Kidney epithelial cell (primary cell): ENCODE measurements at places on chromosomes 16 and 17. TPM values are rescaled to one million over a fixed set of nuclear protein-coding genes. Genes with fewer than 3 reads are reported as not detected.

AURKB gene
- total RNA-seq: 11.6 and 21.6 TPM in 2 replicates

CRHR1 gene
- total RNA-seq: not detected in 2 replicates

SHISA6 gene
- total RNA-seq: 0.55 and 0.71 TPM in 2 replicates

STXBP4 gene
- total RNA-seq: 24.0 and 40.1 TPM in 2 replicates

FA2H gene
- 12.4 and 12.5 TPM in 2 replicates for total RNA-seq

PRSS36 gene
- 0.55 and 1.5 TPM in 2 replicates for total RNA-seq

GRCh38 chr16:79535130-79535529, 65.4 kb downstream of the MAF start:
- no peak for DNase-seq

DNA sequence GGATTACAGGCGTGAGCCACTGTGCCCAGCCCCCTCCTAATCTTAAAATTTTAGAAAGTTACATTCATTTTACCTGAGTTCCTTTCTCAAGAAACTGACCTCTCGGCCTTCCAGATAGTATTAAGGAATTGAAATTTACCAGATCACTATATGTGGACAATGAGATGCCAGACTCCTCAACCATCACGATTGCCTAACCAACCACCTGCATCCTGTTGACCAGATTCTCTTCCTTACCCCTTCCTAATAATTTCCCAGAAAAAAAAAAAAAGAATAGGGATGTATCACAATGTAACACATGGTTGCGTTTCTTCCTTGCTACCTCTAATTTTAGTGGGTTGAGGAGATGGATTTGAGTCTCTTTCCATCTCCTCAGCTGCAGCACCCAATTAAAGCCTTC, 72.1 kb downstream of the BMERB1 start:
- no peak for DNase-seq

DNA sequence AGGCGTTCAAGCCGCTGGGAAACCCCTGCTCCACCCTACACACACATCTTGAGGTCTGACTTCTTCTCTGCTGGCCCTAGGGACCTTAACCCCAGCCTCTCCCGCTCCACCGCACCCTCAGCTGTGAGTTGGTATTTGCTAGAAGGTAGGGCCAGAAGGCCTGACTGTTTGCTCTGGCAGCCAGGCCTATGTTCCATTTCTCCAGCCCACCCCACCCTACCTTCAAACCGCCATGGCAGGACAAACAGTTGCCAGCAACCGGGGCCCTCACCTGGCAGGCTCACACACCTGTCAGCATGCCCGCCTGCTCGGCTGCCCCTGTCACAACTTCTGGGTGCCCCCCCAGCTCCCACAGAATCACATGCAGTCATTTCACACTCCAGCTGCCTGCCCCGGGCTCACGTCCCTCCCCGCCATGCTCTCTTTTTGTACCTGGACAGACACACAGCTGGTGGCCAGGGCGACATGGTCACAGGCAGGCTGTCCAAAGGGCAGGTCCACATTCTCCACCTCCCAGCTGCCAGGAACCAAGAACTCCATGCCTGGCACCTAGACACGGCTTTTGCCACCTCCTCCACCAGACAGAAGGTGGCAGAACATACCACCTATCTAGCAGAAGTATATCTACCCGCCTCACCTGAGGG, 2.6 kb upstream of the ATP2A3 start:
- DNase-seq: no peak

- DNase-seq: no peak
These were observed 30.1 kb upstream of the MED9 start for GRCh38 chr17:17446666-17447155.

DNA sequence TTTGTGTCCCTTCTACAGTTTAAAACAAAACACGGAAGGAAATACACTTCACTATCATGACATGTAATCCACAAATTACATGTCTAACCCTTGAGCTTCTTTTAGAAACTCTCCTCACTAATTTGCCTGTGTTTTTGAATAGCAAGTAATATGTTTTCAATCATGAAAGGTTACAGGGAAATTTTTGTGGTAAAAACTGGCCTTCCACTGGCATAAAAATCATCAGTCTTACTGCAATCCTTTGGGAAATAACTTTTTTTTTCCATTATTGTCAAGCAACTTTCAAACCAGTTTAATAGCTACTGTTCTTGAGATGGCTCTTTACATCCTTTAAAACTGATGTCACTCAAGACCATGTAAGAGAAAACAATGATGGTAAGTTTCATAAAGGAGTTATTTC, 27.0 kb downstream of the MYO1D start:
- DNase-seq: no peak

DNA sequence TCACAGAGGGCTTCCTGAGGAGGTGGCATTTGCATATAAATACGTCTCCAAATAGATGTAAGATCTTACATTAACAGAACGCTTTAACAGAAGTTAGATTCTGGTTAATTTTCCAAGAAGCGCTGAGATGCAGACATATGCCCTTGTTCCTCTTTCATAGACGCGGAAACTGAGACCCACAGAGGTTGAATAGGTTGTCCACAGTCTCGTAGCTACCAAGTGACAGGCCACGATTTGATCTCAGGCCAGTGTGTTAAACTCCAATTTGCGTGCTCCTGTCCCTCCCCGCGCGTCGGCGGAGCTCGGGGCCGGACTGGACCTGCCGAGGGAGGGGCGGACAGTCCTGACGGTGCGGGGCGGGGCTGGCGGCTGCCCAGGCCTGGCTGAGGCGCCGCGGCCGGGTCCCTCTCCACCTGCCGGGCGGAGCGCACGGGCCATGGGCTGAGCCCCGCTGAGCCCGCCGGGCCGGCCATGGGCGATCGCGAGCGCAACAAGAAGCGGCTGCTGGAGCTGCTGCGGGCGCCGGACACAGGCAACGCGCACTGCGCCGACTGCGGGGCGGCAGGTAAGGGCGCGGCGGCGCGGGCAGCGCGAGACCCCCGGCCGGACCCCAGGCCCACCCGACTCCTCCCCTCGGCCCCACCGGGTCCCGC, at the start of gene ADAP2:
Gene ADAP2, plus strand, starts transcription at position 402 of the 653 bp plus-strand sequence. Its CDS starts 70 bp downstream, at position 472.
- DNase-seq: no peak

DNA sequence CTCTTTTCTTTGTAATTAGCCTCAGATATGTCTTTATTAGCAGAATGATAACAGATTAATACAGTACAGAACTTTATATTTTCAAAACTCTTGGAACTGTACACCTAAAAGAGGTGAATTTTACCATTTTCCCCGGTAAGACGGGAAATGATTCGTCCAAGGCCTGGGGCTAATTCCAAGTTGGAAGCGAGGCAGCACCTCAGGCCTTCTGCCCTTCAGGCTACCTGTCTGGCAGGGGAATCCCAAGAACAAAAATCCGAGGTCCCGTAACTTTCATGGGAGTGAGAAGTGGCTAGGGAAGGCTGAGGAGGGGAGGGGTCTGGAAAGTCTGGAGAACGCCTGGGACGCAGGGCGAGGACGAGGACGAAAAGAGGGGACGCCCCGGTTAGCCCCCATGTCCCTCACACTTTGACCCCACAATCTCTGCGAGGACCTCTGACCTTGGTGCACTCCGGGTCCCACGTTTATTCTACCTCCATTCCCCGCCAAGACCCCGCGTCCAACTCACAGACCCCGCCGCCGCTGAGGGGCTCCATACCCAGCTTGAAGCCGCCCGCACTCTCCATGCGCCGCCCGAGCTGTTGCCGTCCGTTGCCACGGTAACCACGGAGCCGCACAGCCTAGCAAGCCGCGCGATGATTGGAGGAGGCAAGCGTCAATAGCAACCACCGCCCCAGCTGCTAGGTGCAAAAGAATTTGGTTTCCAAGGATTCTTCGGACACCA, at the start of gene HYDIN:
Gene HYDIN, minus strand, starts transcription at position 601 of the 724 bp plus-strand sequence. CDS start 43,827 bp downstream, outside the sequence.
- peak; percentile 60 for DNase-seq

DNA sequence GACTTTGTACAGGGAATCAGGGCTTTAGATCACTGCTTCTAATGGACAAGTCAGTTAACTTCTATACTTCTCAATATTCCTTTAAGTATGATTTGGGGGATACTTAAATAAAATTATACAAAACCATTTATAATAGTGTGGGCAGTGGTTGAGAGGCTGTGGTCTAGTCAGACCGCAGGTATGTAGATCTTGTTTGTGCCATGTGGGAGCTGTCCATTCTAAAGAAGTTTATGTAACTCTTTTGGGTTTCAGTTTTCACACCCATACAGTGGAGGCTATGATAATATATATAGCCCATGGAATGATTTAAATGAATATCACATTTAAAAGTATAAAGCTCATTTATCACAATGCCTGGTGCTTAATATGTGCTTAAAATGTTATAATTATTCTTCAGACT, 654.3 kb upstream of the KIF2B start:
- DNase-seq: no peak

DNA sequence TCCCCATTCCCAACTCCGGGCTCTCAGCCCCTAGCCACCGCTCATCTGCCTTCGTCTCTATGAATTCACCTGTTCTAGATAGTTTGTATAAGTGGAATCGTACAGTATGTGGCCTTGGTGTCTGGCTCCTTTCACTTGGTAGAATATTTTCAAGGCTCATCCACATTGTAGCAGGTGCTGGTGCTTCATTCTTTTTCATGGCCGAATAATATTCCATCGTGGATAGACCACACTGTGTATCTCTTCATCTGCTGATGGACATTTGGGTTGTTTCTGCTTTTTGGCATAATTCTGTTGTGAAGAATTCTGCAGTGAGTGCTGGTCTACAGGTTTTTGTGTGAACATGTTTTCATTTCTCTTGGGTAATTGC, 324.2 kb downstream of the SEC14L1 start:
- no peak for DNase-seq

GRCh38 chr17:29742210-29742513, 119.5 kb upstream of the CORO6 start:
- DNase-seq: no peak

GRCh38 chr16:680625-680945, 375 bp downstream of the STUB1 start:
- no peak for DNase-seq

GRCh38 chr17:6496640-6497441, 52.6 kb downstream of the PIMREG start:
- DNase-seq: no peak

- no peak for DNase-seq
These were observed 175.4 kb downstream of the SEC14L1 start for GRCh38 chr17:77316191-77316641.

GRCh38 chr17:80782536-80783427, 208.9 kb upstream of the CHMP6 start:
- DNase-seq: no peak

DNA sequence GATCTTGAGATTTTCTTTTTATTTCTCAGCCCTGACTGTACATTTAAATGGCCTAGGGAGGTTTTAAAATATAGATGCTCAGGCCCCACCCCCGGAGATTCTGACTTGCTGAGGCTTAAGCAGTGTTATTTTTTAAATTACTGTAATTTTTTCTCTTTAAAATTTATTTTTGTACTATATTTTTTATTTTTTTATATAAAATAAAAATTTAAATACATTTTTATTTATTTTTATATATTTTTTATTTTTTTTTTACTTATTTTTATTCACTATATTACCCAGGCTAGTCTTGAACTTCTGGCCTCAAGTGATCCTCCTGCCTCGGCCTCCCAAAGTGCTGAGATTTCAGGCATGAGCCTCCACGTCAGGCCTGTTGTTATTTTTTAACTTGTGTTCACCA, 83.3 kb downstream of the KATNIP start:
- DNase-seq: no peak

DNA sequence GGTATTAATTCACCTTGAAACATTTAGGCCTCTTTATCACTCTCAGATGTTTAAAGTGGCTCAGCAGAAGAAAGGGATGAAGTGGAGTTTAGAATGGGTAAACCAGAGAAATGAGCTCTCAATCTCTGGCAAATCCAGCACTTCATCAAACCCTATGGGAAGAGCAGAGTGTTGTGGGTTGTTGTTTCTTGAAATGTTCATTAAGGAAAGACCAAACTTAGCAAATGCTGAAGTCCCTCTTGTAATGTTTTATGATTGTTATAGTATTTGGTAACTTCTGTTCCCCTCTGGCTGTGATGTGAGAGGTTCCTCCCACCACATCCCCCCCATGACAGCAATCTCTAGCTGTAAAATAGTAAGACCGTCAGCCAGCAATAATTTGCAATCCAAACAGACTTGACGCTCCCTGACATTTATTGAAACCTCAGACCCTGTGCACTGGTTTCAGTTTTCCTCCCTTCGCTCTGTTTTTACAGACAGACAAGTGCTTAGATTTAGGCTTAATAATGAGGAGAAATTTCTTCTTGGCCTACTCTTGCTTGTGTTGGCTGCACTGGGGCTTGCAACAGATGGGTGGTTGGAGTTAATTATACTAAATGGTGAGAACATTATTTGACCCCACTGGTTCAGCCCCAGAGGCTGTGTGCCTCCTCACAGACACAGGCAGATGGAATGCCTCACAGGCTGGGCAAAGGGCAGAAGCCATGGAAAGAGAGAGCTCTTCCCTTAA, 609.4 kb upstream of the SOX9 start:
- no peak for DNase-seq

GRCh38 chr17:16432017-16432416, 16.6 kb downstream of the TRPV2 start:
- DNase-seq: no peak

GRCh38 chr17:75168998-75169397, 13.8 kb downstream of the SUMO2 start:
- DNase-seq: no peak

GRCh38 chr17:68198931-68199836, 48.7 kb upstream of the AMZ2 start:
- DNase-seq: no peak

GRCh38 chr17:57810721-57811637, 38.9 kb downstream of the MRPS23 start:
- DNase-seq: no peak

GRCh38 chr17:29733166-29733565, 110.5 kb upstream of the CORO6 start:
- no peak for DNase-seq

DNA sequence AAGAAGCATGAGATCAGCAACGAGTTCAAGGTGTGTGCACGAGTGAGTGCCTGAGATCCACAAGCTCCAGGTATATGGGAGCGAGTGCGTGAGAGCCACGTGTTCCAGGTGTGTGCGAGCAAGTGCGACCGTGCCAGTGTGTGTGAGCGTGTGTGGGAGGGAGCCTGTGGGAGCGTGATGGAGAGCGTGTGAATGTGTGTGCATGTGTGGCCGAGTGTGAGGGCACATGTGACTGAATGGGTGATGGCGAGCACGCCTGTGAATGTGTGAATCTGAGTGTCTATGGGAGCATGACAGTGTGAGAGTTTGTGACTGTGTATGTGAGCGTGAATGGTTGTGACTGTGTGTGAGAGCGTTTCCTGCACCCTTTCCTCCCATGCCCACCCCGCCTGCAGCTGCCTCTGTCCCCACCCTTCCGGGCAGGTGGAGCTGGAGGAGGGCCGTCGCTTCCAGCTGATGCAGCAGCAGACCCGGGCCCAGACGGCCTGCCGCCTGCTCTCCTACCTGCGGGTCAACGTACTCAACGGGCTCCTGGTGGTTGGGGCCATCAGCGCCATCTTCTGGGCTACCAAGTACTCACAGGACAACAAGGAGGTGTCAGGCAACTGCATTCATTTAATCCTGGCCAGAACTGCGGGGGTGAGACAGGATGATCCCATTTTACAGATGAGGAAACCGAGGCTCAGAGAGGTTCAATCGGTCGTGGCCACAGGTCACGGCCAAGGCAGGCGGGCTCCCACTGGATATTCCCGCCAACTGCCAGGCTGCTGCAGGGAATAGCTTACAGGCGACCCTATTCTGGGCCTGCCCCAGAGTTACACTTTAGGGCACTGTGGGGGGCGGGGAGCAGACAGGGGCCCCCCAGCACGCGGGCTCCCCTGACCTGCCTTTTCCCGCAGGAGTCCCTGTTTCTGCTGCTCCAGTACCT, 3.7 kb downstream of the TMC8 start:
- DNase-seq: no peak

GRCh38 chr16:70348991-70349390, 2.3 kb downstream of the DDX19A start:
- no peak for DNase-seq

- no peak for DNase-seq
These were observed 27.4 kb upstream of the PHB1 start for GRCh38 chr17:49442041-49442440.
